ENCODE measurements at places on chromosomes 3 and 15. TPM values are rescaled to one million over a fixed set of nuclear protein-coding genes. Genes with fewer than 3 reads are reported as not detected.

The CFAP92 gene
- total RNA-seq: 0.49 TPM

DNA sequence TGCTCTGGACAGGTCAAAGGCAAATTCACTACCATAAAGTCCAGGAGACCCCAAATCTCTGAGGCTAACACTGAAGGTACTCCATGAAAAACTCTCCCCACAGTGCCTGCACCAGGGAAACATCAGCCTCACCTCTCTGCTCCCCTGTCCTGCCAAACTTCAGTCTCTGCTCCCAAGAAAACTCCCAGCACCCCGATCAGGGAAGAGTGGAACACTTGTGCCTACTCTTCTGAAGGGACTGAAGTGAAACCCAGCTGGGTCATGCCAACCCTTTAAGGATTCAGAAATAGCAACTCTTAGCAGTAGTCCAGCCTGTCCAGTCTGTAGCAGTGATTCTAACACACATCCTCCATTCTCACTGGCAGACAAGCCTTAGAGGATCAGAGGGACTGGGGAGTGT is 124.2 kb downstream of the FAM174B start:
- no peak for DNase-seq

DNA sequence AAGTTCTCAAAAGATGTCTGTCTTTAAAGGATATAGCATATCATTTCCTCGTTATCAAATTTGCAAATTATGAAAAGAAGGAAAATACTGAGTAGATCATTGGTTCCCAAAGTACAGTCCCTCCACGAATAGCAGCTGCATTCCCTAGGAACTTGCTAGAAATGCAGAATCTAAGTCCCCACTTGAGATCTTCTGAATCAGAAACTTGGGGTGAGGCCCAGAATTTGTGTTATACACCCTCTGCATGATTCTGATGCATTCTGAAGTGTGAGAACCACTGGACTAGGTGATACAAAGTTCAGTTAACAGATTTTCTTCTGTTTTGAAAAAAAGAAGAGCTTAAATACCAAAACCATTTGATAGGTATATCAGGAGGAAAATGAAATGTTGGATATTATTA is 77.1 kb downstream of the SLC25A26 start:
- DNase-seq: peak; percentile 82

GRCh38 chr3:100893590-100893989 is 99.6 kb downstream of the ABI3BP start:
- DNase-seq: peak; percentile 72

The THBS1 gene
- 141 TPM for total RNA-seq

GRCh38 chr3:49616491-49616941 is 57.6 kb upstream of the APEH start:
- DNase-seq: peak; percentile 52

- peak; percentile 12 for DNase-seq
Measured at GRCh38 chr3:13229273-13229949, 156.2 kb upstream of the IQSEC1 start.

DNA sequence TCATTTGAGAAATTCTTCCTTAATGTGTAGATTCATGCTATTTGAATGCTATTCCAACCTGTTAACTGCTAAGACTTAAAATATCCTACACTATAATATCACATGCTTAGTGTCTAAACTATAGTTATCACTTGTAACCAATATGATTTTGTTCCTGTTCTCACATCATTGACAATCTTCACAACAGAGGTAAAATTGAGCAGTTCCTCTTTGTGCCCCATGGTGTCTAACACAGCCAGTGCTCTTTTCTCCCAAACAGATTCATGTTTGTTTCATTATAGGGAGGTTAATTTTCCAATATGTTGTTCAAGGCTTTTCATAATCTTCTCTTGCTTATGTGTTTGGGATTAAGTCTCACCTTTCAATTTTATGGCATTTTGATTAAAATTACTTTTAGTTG is 591.1 kb downstream of the ZPLD1 start:
- no peak for DNase-seq

DNA sequence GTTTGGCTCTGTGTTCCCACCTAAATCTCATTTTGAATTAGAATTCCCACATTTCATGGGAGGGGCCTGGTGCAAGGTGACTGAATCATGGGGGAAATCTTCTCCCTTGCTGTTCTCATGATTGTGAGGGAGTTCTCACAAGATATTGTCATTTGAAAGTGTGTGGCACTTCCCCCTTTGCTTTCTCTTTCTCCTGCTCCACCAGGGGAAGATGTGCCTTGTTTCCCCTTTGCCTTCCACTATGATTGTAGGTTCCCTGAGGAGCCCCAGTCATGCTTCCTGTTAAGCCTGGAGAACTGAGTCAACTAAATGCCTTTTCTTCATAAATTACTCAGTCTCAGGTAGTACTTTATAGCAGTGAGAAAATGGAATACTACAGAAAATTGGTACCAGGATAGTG is 157.2 kb upstream of the TPRG1 start:
- DNase-seq: no peak

The LRRC57 gene
- 21.6 TPM for total RNA-seq

DNA sequence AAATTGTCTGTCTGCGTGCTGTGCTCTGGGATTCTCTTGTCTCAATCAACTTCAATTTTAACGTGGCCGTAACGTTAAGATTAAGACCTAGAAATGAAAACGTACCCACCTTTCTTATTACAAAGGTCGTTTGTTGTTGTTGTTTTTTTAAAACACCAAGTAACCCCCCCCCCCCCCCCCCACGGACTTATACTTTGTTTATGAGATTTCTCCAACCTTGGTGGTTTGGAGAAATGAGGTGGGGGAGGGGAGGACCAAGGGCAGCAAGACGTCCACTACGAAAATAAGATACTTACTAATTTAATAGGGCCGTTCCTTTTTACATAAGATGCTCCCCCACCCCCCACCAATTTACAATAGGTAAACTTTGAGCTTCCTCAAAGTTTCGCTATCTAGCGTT is 244.4 kb upstream of the TOPAZ1 start:
- no peak for DNase-seq

DNA sequence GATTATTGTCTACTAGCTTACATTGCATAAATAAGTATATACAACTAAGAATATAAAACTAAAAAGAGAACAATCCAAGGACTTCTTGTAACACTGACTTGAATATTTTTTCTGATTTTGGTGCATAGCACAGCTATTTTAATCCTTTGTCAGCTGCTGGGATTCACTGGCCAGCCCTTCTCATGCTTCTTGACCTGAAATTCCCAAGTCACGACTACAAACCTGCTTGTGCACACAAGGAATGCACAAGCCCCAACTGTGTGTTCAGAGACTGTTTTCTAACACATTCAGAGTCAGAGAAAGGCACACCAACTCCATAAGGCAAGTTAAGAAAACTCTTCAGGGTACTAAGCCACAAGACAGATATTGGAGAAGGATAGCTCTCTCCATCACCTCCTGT is 80.9 kb downstream of the TNIK start:
- DNase-seq: peak; percentile 69

The ZNF860 gene
- 1.2 TPM for total RNA-seq

The EPHB3 gene
- 4.7 TPM for total RNA-seq

DNA sequence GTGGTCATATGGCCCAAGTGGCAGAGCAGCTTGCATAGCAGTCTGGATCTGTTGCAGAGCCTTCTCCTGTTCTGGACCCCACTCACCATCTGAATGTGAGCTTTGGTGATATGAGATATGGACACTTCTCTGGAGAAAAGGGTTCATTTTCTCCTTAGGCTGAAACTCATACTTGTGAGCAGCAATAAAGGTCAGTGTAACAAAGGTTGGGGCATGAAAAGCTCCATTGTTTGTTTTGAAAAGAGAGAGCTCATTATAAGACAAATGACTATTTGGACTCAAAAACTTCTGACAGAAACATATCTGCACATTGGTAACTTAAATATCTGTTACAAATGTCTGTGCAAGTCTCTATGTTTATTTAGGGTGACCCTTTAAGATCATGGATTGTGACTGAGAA is 517.3 kb downstream of the MFSD1 start:
- no peak for DNase-seq

DNA sequence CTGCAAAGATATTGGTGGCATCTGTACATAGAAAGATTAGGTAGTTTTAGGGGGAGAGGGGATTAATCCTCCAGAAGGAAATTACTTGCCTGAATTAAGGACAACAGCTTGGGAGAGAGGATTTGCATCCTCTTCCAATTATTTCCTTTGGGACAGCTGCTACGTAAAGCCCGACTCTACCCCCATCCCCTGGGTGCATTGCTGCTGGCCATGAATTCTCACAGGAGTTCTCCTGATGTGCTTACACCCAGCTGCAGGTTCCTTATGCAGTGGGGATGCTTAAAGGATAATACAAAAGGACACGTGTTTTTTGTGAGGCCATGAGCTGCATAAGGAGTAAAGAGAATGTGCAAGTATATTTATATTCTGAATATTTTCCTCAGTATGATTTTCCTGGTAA is 132.3 kb downstream of the VPS8 start:
- no peak for DNase-seq

DNA sequence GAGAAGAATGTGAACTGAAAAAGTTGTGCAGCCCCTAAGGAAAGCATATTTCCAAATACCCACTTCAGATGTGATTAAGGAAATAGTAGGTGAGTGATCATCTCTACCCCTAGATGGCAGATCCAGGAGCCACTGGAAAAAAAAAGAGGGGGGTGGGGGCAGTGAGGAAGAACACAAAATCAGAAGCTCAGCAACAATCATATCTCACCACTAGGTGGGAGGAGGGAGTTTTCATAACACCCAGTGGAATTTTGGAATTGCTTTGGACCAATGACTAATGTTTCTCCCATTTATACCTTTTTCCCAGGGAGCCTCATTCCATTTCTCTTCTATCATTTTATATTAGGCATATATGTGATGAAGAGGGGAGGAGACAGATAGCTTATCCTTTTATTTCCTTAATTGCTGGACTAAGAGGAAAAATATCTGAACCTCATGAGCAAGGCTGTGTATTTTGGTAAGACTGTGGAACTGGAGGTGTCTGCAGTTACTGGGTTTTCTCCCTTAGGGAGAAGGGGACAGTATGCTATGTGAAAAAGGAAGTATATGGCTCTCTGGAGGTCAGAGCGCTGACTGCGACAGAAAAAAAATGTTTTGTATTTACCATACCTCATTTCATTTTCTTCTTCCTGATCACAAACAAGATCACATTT is 363.4 kb downstream of the GAP43 start:
- DNase-seq: peak; percentile 33

GRCh38 chr15:86432861-86433260 is 353.2 kb downstream of the AGBL1 start:
- no peak for DNase-seq

- DNase-seq: peak; percentile 15
Measured at GRCh38 chr3:21544076-21544462, 206.9 kb downstream of the ZNF385D start.

GRCh38 chr3:48474619-48475018 is 28.1 kb downstream of the ATRIP start:
- no peak for DNase-seq

DNA sequence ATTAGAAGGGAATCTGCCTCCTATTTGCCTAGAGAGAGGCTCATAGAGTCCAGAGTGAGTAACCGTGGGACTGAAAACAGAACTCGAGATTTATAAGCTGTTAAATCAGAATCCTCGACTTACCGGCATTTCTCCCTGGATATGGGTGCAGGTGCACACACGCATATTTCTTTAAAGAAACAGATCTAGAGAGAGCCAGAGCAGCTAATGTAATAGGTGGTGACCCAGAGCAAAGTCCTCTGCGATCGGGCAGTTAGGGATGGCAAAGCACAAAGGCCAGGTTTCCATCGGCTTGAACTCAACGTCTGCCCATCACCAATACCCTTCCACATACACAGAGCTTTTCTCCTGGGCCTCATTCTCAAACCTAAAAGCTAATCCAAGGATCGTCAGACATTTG is 13.8 kb downstream of the RNF168 start:
- DNase-seq: no peak

DNA sequence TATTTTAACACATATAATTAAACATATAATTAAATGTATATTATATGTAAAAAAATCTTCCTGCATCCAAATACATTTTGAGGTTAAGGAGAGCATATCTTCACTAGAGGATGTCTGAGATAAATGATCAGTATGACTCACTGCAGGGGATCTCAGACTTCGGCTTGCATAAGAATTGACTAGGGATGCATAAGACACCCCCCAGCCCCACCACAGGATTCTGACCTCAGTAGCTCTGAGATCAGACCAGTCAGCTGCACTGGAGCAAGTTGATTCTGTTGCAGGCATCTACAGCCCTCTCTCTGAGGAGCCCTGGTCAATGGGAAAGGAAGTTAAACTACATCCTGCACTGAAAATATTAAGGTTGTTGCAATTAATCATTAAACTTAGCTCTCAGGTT is 29.0 kb upstream of the TBC1D21 start:
- no peak for DNase-seq

DNA sequence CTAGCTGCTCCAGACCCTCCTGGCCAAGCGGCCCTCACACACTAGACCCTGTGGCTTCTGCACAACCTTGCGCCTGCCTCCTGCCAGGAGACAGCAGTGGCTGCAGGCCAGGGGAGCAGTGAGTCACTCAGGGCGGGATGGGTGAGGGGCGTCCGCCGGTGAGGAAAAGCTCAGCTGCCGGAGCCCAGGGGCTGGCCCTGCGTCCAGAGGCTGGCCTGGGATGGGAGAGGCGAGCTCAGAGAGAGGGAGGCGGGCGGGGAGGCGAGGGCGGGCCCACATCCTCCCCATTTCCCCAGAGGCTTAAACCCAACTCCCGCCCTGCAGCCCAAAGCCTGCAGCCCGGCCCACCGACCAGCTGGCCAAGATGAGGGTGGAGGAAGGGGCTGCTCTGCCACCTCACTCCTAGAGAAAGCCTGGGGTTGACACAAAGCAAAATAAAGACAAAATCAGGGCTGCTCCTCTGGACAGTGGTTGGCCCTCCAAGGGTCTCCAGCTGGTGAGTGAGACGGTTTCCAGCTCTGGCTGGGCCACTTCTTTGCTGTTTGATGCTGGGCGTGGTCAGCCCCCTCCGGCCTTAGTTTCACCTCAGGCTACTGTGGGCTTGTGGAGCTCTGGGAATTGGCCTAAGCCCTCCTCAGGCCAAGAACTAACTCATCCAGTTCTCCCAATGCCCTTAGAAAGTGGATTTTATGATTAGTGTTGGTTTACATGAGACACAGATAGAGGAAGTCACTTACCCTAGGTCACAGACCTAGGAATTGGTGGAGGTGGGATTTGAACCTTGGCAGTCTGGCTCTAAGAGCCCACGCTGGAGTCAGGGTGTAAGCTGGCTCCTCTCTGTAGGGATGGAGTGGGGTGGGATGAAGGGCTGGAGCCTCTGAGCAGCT is 50.6 kb downstream of the IQSEC1 start:
- peak; percentile 90 for DNase-seq

The CRYGS gene
- 1.3 TPM for total RNA-seq

The RARB gene
- total RNA-seq: 3.1 TPM

GRCh38 chr15:22877607-22878006 is 39.1 kb downstream of the NIPA2 start:
- no peak for DNase-seq

GRCh38 chr3:54710954-54711353 is 216.9 kb downstream of the LRTM1 start:
- DNase-seq: no peak

The IMPG2 gene
- 0.65 TPM for total RNA-seq

- DNase-seq: no peak
Measured at GRCh38 chr3:46093966-46094365, 66.7 kb upstream of the XCR1 start.

GRCh38 chr3:12138044-12138443 is 20.7 kb downstream of the TIMP4 start:
- DNase-seq: peak; percentile 54

Data from fibroblast of the aortic adventitia (primary cell).